ENCODE measurements at places on chromosomes 5 and 9.
A peak's percentile ranks its signal among the peaks of the same experiment; 100 is the strongest.

DNA sequence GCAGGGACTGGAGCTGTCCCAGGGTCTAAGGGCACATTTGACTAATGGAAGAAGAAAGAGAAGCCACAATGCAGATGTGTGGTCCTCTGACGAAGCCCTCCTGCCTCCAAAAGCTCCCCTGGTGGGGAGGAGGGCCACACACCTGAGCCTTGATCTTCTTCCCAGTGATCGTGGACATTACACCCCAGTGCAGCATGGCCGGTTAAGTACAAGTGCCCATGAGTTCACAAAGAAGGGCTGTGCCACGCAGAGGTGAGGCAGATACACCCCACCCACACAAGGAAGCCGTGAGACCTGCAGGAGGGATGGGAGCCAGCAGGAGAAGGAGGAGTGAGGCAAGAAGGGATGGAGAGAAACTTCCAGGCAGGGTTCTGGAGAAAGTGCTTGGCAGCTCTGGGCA is 199.0 kb upstream of the MVB12B start:
- H3K27me3 ChIP-seq: peaks cover 76% of the 10 kb centered on the region
- no peak for DNase-seq
- no peak overlapping the region for H3K4me3 ChIP-seq
- H3K27ac ChIP-seq: no peak overlapping the region
- no peaks in the 10 kb centered on the region for H3K4me1 ChIP-seq

DNA sequence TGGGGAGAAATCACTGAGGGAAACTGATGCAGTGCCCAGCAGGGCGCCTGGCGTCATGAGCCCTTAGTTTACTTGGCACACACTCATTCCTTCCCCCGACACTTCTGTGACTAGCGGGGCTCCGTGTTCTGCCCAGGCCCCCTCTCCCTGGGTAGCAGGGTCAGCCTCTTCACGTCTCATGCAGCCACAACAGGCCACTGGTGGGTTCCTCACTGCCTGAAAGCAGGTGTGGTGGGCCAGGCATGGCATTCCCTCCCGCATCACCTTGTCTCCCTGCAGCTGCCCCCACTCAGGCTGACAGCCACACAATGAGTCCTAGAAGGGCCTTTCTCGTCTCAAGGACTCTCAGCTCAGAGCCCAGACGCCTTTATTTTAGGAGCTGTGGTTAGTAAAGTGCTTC is 51.1 kb upstream of the CPLX2 start:
- H3K4me1 ChIP-seq: peaks cover 3% of the 10 kb centered on the region
- H3K36me3 ChIP-seq: no peaks in the 10 kb centered on the region
- H3K4me3 ChIP-seq: no peak overlapping the region
- H3K27me3 ChIP-seq: peaks cover 41% of the 10 kb centered on the region

DNA sequence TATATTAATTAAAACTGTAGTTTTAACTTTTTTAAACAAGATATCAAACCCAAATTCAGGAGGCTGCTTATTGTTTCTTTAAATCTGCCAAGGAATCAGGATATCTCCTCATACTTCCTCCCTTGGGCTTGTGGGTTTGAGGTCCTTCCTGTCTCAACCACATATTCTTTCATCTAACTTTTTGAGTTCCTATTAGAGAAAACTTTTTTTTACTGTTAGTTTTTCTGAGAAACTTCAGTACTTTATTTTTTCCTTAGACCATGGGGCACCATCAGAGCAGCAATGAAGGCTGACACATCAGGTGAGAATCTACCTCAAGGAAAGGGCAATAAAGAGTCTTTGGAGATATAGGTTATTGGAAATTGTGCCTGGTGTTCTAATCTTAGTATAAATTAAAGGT is 56.7 kb downstream of the TSSK1B start:
- peaks cover 26% of the 10 kb centered on the region for H3K27me3 ChIP-seq
- H3K4me3 ChIP-seq: no peak overlapping the region
- no peak for DNase-seq
- H3K36me3 ChIP-seq: no peaks in the 10 kb centered on the region
- peaks cover 2% of the 10 kb centered on the region for H3K4me1 ChIP-seq

DNA sequence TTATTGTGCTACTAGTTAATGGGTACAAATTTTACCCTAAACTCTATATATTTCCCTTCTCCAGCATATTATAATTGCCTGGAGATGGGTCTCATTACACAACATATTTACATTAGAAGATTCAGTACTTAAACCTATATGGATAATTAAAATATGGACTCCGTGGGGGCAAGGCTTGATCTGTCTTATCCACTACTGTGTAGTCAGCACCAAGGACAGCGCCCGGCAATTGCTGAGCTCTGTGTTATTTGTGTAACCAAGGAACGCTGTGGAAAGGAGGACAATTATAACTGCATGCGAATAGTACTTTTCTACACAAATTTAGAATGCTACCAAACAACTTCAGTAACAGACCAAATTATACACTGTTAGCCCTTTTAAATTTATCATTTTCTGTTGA is 77.7 kb downstream of the DNAH5 start:
- no peak overlapping the region for H3K4me3 ChIP-seq
- no peak overlapping the region for H3K27ac ChIP-seq
- no peaks in the 10 kb centered on the region for H3K36me3 ChIP-seq
- H3K4me1 ChIP-seq: no peaks in the 10 kb centered on the region

DNA sequence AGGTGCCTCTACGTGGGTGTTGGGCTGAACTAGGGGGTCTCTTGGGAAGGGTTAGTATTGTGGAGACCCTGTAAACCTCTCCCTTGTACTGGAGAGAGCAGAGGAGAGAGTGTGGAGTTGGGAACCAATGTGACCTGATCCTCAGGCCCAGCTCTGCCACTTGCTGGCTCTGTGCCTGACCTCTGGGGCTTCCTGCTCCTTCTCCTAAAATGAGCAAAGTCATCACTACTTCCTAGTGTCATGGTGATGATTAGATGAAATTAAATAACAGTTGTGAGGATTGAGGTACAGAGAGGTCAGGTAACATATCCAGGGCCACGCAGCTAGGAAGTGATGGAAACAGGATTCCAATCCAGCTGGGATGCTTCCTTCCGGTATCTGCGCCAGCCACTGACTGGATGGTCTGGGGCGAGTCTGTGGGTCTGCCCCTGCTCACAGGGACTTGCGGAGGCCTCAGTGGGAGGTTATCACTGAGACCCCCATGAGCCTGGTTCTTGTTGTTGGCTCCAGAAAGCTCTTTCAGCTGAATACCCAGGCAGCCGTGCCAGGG is 9.2 kb downstream of the GALNT10 start:
- no peaks in the 10 kb centered on the region for H3K27me3 ChIP-seq
- DNase-seq: no peak
- H3K4me3 ChIP-seq: no peak overlapping the region
- H3K27ac ChIP-seq: no peak overlapping the region
- peaks cover 35% of the 10 kb centered on the region for H3K36me3 ChIP-seq

GRCh38 chr5:10064546-10065195 is 185.0 kb downstream of the ATPSCKMT start:
- H3K27ac ChIP-seq: no peak overlapping the region
- no peaks in the 10 kb centered on the region for H3K27me3 ChIP-seq
- no peak overlapping the region for H3K4me3 ChIP-seq
- H3K4me1 ChIP-seq: no peaks in the 10 kb centered on the region
- H3K36me3 ChIP-seq: no peaks in the 10 kb centered on the region

DNA sequence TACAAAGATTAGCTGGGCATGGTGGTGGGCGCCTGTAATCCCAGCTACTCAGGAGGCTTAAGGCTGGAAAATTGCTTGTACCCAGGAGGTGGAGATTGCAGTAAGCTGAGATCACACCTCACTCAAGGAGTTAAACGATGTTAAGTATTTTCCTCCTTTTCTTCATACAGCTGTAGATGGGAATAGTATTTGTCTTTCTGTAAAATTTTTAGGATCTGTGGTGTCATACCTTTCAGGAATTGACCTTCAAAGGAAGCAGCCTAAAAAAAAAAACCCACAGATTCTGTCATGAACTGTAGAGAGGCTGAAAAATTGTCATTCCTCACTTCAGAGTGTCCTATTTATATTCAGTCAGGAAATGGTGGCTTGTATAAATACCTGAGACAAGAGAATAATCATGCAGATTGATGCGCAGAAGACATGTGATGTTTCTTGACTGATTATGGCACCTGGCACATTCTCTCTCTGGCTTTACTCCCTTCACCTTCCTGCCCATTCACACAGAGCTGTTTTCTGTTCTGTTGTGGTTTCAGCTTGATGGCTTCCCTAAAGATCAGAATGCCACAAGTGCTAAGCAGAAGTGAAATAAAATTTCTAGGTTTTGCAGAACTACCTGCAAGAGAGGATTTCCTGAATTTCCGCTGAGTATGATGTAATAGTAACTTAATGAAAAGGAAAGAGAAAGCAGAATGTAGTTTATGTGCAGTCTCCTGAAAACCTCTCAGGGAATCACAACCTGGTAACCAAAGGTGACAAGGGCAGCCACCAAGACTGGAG is 3.8 kb downstream of the IFNA1 start:
- no peaks in the 10 kb centered on the region for H3K4me1 ChIP-seq
- no peak overlapping the region for H3K4me3 ChIP-seq
- no peaks in the 10 kb centered on the region for H3K36me3 ChIP-seq
- no peak overlapping the region for H3K27ac ChIP-seq
- peak; percentile 32 for DNase-seq

GRCh38 chr5:142210864-142211412 is 102.4 kb downstream of the NDFIP1 start:
- no peak overlapping the region for H3K4me3 ChIP-seq
- no peaks in the 10 kb centered on the region for H3K36me3 ChIP-seq
- H3K27ac ChIP-seq: no peak overlapping the region
- DNase-seq: no peak

GRCh38 chr9:15160673-15161072 is 146.3 kb downstream of the TTC39B start:
- H3K27me3 ChIP-seq: no peaks in the 10 kb centered on the region
- no peaks in the 10 kb centered on the region for H3K4me1 ChIP-seq
- H3K36me3 ChIP-seq: no peaks in the 10 kb centered on the region
- no peak overlapping the region for H3K27ac ChIP-seq
- H3K4me3 ChIP-seq: no peak overlapping the region

DNA sequence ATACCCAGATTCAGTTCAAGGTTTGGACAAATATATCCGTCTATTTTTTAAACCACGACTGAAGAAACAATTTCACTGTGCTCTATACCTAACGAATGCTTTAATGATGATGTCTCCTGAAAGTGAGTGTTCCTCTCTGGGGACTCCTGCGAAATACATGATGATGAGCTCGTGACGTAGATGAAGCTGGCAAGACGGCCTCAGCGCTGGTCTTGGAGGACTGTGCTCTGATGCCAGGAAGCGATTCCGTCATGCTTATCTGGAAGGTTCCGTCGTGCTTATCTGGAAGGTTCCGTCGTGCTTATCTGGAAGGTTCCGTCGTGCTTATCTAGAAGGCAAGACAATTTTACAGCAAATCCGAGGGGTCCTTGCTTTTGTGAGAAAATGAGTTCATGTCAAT is 250.8 kb upstream of the IRX2 start:
- no peak overlapping the region for H3K27ac ChIP-seq
- no peaks in the 10 kb centered on the region for H3K36me3 ChIP-seq
- DNase-seq: no peak
- H3K4me1 ChIP-seq: no peaks in the 10 kb centered on the region
- H3K27me3 ChIP-seq: no peaks in the 10 kb centered on the region
